NCI-H2081 treated with DMSO at 0.1 percent for 48 hours (cell line): ENCODE measurements at places on chromosomes 7 and 10.

DNA sequence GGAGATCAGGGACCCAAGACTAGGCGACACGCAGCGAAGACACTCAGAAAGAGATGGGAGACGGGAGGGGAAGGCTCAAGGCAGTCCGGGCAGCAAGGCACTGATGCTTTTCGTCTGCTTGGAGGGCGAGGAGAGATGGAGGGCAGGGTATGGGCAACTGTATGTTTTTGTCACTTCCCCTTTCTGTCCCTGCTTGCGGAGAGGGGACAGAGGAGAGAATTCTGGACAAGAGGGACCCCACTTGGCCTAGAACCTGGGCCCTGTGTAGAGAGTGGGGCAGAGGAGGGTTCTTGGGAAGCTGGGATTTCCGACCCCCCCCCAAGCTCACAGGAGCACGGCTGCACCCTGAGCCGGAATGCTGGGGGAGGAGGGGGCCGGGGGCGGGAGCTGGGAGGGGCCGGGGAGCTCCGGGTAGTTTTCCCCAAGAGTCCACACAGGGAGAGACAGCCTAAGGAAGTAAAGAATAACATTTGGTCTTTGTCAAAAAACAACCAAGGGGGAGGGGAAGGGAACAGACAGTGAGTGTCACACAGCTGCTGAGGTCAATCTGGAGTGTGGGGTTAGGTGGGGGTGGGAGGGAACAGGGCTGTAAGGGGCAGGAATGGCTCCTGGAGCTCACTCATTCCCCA is 1.8 kb downstream of the LRCH4 start:
- DNase-seq: no peak

DNA sequence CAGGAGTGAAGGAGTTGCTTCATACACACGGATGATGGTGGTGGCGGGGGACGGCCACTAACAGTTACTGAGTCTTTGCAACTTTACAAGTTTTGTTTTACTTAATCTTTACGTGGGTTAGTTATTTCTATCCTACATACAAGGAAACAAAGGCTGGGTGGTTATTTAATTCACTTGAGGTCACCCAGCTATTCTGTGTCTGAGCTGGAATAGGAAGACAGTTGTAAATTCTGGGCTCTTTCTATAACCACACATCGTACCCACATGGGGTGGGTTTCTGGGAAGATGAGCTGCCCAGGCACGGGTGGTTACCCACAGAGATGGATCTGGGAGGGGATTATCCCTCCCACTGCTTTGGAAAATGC is 137.9 kb downstream of the ANLN start:
- DNase-seq: no peak

GRCh38 chr10:88848499-88848898 is 3.1 kb downstream of the ANKRD22 start:
- DNase-seq: no peak

GRCh38 chr10:82335831-82336230 is 460.8 kb downstream of the NRG3 start:
- DNase-seq: no peak

DNA sequence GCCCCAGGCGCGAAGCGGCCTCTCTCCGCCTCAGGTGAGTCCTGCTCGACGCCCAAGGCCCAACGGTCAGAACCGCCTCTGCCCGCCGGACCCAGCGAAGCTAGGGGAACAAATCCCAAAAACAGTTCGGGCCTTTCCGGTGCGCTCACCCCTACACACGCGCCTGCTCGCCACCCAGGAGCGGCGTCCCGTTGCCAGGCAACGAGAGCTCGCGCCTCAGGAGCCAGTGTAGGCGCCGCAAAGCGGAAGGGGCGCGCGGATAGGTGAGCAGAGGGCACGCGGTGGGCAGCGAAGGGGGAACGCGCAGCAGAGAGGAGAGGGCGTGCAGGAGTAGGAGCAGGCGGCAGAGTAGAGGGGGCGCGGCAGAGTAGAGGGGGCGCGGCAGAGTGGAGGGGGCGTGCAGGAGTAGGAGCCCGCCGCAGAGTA is at the start of the genes DYDC1 and DYDC2:
DYDC1 (minus strand) TSS at position 193 of the 426 bp plus-strand sequence. CDS start 4,154 bp downstream, outside the sequence.
DYDC2 (plus strand) TSS at position 219 of the 426 bp plus-strand sequence. CDS start 5,663 bp downstream, outside the sequence.
- DNase-seq: no peak

DNA sequence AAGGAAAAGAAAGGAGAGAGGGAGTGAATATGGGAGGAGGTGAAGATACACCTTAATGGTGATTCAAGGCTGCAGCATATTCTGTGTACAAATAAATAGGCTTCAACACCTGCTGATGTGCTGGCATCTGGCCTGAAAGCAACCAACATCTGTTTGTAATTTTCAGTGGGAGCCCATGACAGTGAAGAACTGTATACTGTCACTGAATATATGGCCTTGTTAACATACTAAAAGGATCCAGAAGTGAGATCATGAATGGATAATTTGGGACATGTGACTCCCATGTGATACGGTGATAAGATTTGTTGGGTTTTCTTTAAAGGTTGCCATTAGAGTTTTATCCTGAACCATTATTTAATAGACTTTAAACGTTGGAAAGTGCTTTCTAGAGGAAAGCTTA is 459.3 kb downstream of the CNTNAP2 start:
- DNase-seq: no peak

GRCh38 chr7:2861509-2861908 is 17.4 kb upstream of the GNA12 start:
- DNase-seq: no peak

DNA sequence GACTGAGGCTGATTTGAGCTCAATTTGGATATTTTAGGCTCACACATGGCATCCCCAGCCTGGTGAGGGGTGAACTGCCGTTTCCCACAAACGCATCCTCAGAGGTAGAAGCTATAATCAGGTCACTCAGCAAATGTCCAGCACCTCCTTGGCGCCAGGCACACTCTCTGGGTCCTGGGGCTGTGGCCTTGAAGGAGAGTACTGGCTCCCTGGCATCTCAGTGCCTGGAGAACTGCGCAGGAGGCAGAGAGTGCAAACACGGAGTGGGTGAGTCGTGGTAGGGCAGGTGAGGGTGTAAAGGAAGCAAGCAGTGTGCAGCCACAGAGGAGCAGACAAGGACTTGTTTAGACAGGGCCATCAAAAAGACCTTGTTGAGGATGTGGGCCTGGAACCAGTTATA is 224.0 kb upstream of the ZNF32 start:
- no peak for DNase-seq

- no peak for DNase-seq
Observed at GRCh38 chr10:1628757-1629156, 108.6 kb downstream of the ADARB2 start.

- DNase-seq: no peak
Observed at GRCh38 chr10:86793696-86794095, 37.3 kb downstream of the BMPR1A start.

DNA sequence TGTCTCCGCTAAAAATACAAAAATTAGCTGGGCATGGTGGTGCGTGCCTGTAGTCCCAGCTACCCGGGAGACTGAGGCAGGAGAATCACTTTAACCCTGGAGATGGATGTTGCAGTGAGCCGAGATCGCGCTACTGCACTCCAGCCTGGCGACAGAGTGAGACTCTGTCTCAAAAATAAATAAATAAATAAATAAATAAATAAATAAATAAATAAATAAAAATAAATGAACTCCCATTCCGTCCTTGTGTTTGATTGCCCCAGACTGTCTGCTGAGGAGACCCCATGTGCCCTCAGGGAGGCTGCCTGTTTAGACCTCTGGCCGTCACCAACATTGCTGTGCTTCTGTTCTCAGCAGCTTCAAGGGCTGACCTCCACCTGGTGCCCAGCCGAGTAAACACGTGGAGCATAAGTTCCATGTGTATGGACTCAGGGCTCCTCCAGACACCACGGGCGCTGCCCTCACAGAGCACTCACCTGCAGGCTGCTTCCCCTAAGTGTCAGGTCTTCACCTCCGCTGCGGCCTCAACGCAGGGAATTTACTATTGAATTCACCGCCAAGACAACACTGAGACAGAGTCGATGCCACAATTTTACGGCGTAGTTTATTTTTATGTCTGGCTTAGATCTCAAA is 32.0 kb downstream of the VOPP1 start:
- no peak for DNase-seq

GRCh38 chr10:25933653-25934608 is at the start of gene MYO3A:
Gene MYO3A, plus strand, starts transcription at chr10:25934229. Its CDS starts 17,882 bp downstream, at chr10:25952111.
- DNase-seq: no peak
